ENCODE measurements at places on chromosomes 16 and 17. TPM values are rescaled to one million over a fixed set of nuclear protein-coding genes. Genes with fewer than 3 reads are reported as not detected.

DNA sequence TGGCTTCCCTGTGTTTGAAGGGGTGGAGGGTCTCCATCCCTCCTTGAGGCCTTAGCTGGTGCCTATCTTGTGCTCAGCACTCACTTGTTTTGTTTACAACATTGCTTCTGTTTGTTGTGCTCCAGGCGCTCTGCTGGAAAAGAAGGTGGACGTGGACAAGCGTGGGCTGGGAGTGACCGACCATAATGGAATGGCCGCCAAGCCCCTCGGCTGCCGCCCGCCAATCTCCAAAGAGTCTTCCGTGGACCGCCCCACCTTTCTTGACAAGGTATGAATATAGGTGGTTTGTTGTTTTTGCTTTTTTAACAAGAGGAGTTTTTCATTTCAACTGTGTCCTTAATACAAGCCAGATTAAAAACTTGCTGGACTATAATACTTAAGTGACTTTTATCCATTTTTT is 53.5 kb downstream of the TMC6 start:
- no peak overlapping the region for H3K4me3 ChIP-seq
- no peaks in the 10 kb centered on the region for H3K27me3 ChIP-seq
- peaks cover 22% of the 10 kb centered on the region for H3K36me3 ChIP-seq
- DNase-seq: no peak
- H3K4me1 ChIP-seq: no peaks in the 10 kb centered on the region

DNA sequence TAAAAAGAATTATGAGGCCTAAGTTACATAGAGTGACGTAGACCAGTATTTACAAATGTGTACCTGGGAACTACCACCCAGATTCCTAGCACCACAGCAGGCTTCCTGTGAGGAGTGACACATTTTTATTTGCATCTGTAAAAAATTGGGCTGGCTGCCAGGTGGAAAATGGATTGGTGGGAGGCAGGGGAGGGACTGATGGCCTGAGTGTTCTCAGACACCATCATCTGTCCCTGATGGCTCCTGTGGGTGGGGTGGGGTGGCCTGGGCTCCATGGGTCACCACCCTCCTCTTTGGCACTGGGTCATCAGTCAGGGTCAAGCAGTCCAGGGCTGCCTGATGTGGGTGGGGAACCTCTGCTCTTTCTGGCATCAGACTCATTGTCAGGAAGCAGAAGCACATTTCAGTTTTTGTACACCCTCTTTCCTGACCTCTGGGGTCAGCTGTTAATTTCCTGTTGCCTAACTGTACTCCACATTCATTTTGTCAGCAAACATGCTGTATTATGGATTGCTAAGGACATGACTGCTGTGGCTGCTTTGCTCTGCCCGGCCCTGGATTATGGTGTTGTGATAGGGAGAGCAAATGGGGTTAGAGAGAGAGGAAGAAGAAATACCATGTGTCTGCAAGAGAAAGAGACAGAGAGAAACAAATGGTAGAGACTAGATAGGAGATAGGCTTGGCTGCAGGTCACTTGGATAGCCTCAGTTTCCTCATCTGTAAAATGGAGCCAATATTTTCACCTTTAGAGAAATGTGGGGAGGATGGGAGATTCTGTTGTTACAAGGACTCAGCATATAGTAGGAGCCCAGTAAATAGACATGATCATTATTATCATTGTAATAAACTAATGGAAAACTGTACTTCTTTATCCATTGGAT is 11.6 kb upstream of the MFAP4 start:
- no peaks in the 10 kb centered on the region for H3K27me3 ChIP-seq
- no peaks in the 10 kb centered on the region for H3K36me3 ChIP-seq
- no peak overlapping the region for H3K4me3 ChIP-seq
- DNase-seq: no peak
- peaks cover 3% of the 10 kb centered on the region for H3K4me1 ChIP-seq

GRCh38 chr16:88685156-88686061 is 898 bp downstream of the SNAI3 start:
- H3K36me3 ChIP-seq: no peaks in the 10 kb centered on the region
- peaks cover 8% of the 10 kb centered on the region for H3K27me3 ChIP-seq
- DNase-seq: no peak
- H3K4me1 ChIP-seq: peaks cover 10% of the 10 kb centered on the region
- H3K4me3 ChIP-seq: no peak overlapping the region

GRCh38 chr17:29760279-29761039 is 137.7 kb upstream of the CORO6 start:
- peaks cover 5% of the 10 kb centered on the region for H3K4me1 ChIP-seq
- H3K4me3 ChIP-seq: peak overlapping the region; percentile 81
- H3K27ac ChIP-seq: peak overlapping the region; percentile 36
- no peaks in the 10 kb centered on the region for H3K36me3 ChIP-seq
- no peaks in the 10 kb centered on the region for H3K27me3 ChIP-seq

GRCh38 chr17:38613981-38614779 is 8.4 kb upstream of the SRCIN1 start:
- no peaks in the 10 kb centered on the region for H3K36me3 ChIP-seq
- H3K4me1 ChIP-seq: no peaks in the 10 kb centered on the region
- no peak overlapping the region for H3K27ac ChIP-seq
- no peak for DNase-seq
- H3K4me3 ChIP-seq: no peak overlapping the region

GRCh38 chr16:56199164-56199563 is 7.9 kb downstream of the GNAO1 start:
- no peak for DNase-seq
- no peak overlapping the region for H3K4me3 ChIP-seq
- no peak overlapping the region for H3K27ac ChIP-seq
- H3K4me1 ChIP-seq: peaks cover 3% of the 10 kb centered on the region

DNA sequence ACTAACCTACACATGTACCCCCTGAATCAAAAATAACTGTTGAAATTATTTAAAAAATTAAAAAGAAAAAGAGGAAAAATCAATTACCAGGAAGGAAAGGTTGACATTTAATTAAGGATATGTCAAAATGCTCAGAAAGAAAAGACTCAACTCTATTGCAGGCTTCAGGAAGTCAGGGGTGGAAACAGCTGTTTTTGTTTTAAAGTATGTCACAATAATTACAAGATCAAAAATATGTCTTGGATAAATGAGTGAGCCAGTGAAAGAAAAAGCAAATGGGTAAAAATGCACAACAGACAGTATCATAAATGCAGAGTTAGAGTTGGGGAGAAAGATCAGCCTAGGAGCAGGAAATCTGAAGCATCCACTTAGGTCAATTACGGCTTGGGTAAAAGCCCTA is 146.0 kb downstream of the CDH11 start:
- DNase-seq: no peak
- H3K36me3 ChIP-seq: peaks cover 61% of the 10 kb centered on the region
- H3K4me3 ChIP-seq: no peak overlapping the region
- H3K27ac ChIP-seq: no peak overlapping the region

DNA sequence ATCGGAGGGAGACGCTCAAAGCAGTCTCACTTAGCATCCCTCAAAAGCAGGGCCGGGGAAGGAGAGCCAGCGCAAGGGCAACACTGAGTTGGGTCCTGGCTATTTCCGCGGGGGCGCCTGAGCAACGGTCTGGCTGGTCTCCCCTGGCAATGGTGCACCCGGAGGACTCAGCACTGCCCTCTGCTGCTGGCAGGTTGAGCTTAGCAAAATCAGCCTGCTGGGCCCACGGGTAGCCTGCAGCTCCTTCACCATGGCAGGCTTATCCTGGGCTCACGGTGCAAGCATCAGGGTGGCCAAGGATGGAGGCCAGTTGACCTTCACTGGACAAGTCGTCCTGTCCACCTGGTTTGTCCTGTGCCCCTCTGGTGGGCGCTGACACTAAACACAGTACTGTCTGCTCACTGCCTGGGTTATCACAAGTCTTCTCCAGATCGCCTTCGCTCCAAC is 14.4 kb upstream of the ALDH3A1 start:
- no peaks in the 10 kb centered on the region for H3K36me3 ChIP-seq
- no peak overlapping the region for H3K4me3 ChIP-seq
- peaks cover 13% of the 10 kb centered on the region for H3K27me3 ChIP-seq
- no peak overlapping the region for H3K27ac ChIP-seq

GRCh38 chr16:84379709-84380362 is 11.5 kb downstream of the ATP2C2 start:
- H3K4me3 ChIP-seq: no peak overlapping the region
- H3K36me3 ChIP-seq: no peaks in the 10 kb centered on the region
- H3K27ac ChIP-seq: no peak overlapping the region
- peaks cover 14% of the 10 kb centered on the region for H3K27me3 ChIP-seq

GRCh38 chr17:45993962-45994627 is 5.0 kb upstream of the STH start:
- no peak overlapping the region for H3K27ac ChIP-seq
- DNase-seq: no peak
- no peaks in the 10 kb centered on the region for H3K27me3 ChIP-seq
- peaks cover 6% of the 10 kb centered on the region for H3K4me1 ChIP-seq

- peaks cover 3% of the 10 kb centered on the region for H3K27me3 ChIP-seq
- no peak for DNase-seq
- H3K27ac ChIP-seq: no peak overlapping the region
These were observed 45.6 kb downstream of the RMI2 start for GRCh38 chr16:11390573-11391495.

DNA sequence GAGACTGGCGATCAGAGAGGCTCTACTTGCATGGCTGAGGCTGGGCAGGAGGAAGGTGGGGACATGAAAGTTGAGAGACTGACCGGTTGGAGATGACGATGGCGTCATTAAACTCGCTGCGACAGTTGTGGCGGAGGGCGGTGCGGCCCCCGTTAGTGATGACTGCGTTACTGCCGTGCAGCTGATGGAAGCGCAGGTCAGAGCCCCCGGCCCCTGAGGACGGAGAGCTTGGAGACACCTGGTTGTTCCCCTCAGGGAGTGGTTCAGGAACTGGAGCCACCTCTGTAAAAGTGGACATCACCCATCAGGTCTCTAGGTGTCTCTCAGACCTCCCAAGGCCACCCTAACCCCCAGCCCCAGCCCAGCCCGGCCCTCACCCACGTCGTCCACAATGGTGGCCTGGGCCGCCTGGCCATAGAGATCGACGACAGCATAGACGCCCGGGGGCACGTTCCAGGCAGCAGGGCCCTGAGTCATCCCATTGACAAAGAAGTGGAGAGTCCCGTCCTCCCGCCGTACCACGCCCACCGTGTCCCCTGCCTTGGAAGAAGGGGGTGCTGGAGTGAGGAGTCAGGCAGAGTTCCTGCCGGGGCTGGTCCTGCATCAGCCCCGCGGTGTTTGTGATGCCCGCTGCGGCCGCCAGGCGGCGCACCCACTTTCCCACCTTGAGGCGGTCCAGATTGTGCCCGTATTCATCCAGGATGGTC is 5.3 kb downstream of the NEURL4 start:
- peaks cover 8% of the 10 kb centered on the region for H3K4me1 ChIP-seq
- H3K27me3 ChIP-seq: no peaks in the 10 kb centered on the region
- H3K4me3 ChIP-seq: no peak overlapping the region
- no peak overlapping the region for H3K27ac ChIP-seq
- DNase-seq: no peak

GRCh38 chr16:85491058-85491771 is 121.9 kb upstream of the GSE1 start:
- H3K27me3 ChIP-seq: no peaks in the 10 kb centered on the region
- no peaks in the 10 kb centered on the region for H3K36me3 ChIP-seq
- no peak overlapping the region for H3K27ac ChIP-seq

- H3K4me1 ChIP-seq: no peaks in the 10 kb centered on the region
- no peaks in the 10 kb centered on the region for H3K36me3 ChIP-seq
- H3K4me3 ChIP-seq: no peak overlapping the region
- peaks cover 6% of the 10 kb centered on the region for H3K27me3 ChIP-seq
- no peak for DNase-seq
- H3K27ac ChIP-seq: no peak overlapping the region
These were observed 57.7 kb upstream of the ACSF3 start for GRCh38 chr16:89035669-89036570.

GRCh38 chr17:68255731-68256538 is 8.1 kb downstream of the AMZ2 start:
- peaks cover 5% of the 10 kb centered on the region for H3K36me3 ChIP-seq
- no peak overlapping the region for H3K4me3 ChIP-seq
- H3K27me3 ChIP-seq: no peaks in the 10 kb centered on the region

- peaks cover 39% of the 10 kb centered on the region for H3K27me3 ChIP-seq
- DNase-seq: no peak
- no peak overlapping the region for H3K27ac ChIP-seq
- no peak overlapping the region for H3K4me3 ChIP-seq
- H3K36me3 ChIP-seq: no peaks in the 10 kb centered on the region
These were observed 4.7 kb upstream of the PIPOX start for GRCh38 chr17:29038085-29038795.

- no peaks in the 10 kb centered on the region for H3K27me3 ChIP-seq
- no peak overlapping the region for H3K4me3 ChIP-seq
- no peaks in the 10 kb centered on the region for H3K4me1 ChIP-seq
- DNase-seq: no peak
These were observed 68.7 kb upstream of the MYOCD start for GRCh38 chr17:12596961-12597360.

- H3K36me3 ChIP-seq: no peaks in the 10 kb centered on the region
- H3K27ac ChIP-seq: no peak overlapping the region
- peaks cover 8% of the 10 kb centered on the region for H3K27me3 ChIP-seq
These were observed 94.3 kb downstream of the AXIN2 start for GRCh38 chr17:65467156-65467555.

GRCh38 chr17:27762527-27763305 is 37.6 kb downstream of the NOS2 start:
- no peak overlapping the region for H3K4me3 ChIP-seq
- no peak overlapping the region for H3K27ac ChIP-seq
- no peaks in the 10 kb centered on the region for H3K27me3 ChIP-seq
- H3K4me1 ChIP-seq: no peaks in the 10 kb centered on the region
- H3K36me3 ChIP-seq: no peaks in the 10 kb centered on the region
- peak; percentile 19 for DNase-seq

DNA sequence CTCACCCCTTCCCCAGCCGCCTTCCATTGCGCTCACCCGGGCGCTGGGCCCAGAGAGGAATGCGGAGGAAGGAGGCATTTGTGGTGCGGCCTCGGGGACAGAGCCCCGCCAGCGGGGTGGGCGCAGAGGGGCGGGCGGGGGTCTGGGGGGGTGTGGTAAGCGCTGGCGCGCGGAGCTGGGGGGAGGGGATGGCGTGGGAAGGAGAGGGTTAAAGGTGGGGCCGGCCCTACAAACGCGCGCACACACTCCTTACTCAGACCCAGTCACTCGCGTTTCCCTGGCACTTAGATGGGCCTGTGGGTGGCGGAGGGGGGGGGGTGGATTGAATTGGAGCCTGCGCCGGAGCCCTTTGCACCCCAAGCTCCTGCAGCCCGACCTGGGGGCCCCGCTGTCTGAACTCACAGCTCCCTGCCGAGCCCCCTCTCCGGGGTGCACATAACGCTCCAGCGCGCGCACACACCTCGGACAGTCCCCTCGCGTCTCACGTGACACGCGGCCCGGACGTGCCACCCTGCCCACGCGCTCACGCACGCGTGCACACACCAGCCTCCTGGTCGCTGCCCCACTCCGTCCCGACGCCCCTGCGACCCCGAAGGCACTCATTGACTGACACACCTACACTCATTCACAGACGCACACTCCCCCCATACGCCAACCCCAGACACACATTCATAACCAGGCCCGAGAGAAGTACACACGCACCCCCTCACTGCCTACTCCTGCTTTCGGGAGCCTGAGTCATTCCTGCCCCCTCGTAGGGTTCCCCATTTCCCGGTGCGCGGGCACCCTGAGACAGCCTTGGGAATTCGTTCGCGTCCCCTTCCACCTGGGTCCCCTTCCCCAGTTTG is 844 bp downstream of the TBKBP1 start:
- H3K27me3 ChIP-seq: no peaks in the 10 kb centered on the region
- no peak overlapping the region for H3K27ac ChIP-seq
- no peaks in the 10 kb centered on the region for H3K36me3 ChIP-seq
- DNase-seq: peak; percentile 28

Gene FAM20A
- 0.14 TPM for total RNA-seq

Gene FADS6
- total RNA-seq: not detected

Gene SRSF2
- 143 TPM for total RNA-seq

Gene ENPP7
- total RNA-seq: not detected

Gene CHST5
- total RNA-seq: not detected

Gene MYL11
- not detected for total RNA-seq

Gene LHX1
- total RNA-seq: 11.8 TPM

Gene ARRB2
- total RNA-seq: 6.3 TPM

Gene P2RX1
- not detected for total RNA-seq

Measured in astrocyte (in vitro differentiated cells and primary cell).